Activated CD4-positive, alpha-beta T cell treated with anti-CD3 and anti-CD28 coated beads, Interleukin-2, amount 10 ng/mL, durations not matched to agents 7 days and 5 days (primary cell): ENCODE measurements at places on chromosomes 6 and 20.

DNA sequence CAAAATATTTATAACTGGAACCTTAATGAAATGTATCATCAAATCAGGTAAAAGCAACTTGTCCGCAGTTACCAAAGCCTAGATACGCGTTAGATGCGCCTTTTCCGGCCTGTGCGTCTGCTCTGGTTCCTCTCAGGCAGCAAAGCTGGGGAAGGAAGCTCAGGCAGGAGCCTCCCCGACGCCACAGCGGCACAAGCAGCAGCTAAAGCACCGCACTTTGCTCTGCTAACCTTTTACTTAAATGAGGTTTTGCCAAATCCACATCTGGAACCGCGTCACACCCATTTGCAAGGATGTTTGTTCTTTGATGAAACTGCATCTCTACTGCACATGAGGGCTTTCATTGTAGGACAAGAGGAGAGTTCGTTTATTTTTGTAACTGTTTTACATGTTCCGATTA lies 36.8 kb downstream of the THBS2 start:
- peaks cover 4% of the 10 kb centered on the region for H3K36me3 ChIP-seq
- H3K27ac ChIP-seq, result no peak overlapping the region
- H3K4me1 ChIP-seq, result peaks cover 7% of the 10 kb centered on the region
- H3K4me3 ChIP-seq, result no peak overlapping the region

GRCh38 chr6:169046483-169047192 lies 207.0 kb downstream of the THBS2 start:
- H3K36me3 ChIP-seq, result no peaks in the 10 kb centered on the region
- H3K27ac ChIP-seq, result no peak overlapping the region
- H3K27me3 ChIP-seq, result peaks cover 7% of the 10 kb centered on the region
- no peak overlapping the region for H3K4me3 ChIP-seq
- H3K4me1 ChIP-seq, result no peaks in the 10 kb centered on the region

DNA sequence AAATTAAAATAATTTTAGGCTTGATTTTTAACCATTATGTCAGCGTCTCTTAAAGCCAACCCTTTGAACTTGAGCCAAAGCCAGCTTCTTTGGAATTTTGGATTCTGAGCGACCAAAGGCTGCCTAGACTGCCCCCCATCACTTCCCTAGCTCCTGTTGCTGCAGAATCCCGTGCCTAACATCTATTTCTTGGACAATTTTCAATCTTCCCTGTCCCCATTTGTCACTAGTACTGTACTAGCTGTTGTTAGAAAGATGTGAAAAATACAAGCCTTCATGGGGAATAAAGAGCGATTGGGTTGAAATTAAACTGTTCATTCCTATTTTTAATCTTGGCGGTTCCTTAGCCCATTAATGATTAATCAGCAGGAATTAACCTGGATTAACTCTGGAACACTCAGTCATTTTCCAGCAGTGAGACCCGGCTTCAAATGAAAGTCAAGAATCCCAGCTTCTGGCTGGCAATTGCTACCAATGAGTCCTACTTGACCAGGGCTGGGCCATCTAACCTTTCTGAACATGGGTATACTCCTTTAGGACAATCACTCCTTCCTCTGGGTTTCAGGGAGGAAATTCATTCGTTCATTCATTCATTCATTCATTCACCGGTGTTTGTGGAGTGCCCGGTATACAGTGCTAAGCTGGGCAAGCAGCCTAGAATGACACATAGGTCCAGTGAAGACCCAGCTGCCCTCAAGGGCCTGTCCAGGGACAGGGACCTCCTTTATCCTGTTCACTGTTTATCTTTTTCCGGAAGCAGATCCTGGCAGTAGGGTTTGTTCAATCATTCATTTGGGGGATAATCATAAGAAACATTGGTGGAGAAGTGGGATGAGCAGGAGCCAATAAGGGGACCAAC lies 1.4 kb upstream of the RRBP1 start:
- no peak overlapping the region for H3K27ac ChIP-seq
- peaks cover 10% of the 10 kb centered on the region for H3K36me3 ChIP-seq
- peak overlapping the region; percentile 54 for H3K4me3 ChIP-seq
- peaks cover 25% of the 10 kb centered on the region for H3K4me1 ChIP-seq

GRCh38 chr6:65285275-65285674 lies 421.8 kb downstream of the EYS start:
- H3K27me3 ChIP-seq, result no peaks in the 10 kb centered on the region
- no peak overlapping the region for H3K4me3 ChIP-seq

GRCh38 chr6:53615633-53616449 lies 49.7 kb downstream of the KLHL31 start:
- H3K4me1 ChIP-seq, result no peaks in the 10 kb centered on the region
- no peak overlapping the region for H3K4me3 ChIP-seq

GRCh38 chr6:141653590-141653989 lies 479.1 kb upstream of the GJE1 start:
- H3K4me1 ChIP-seq, result no peaks in the 10 kb centered on the region
- no peak overlapping the region for H3K4me3 ChIP-seq
- H3K27ac ChIP-seq, result no peak overlapping the region
- H3K27me3 ChIP-seq, result no peaks in the 10 kb centered on the region
- no peaks in the 10 kb centered on the region for H3K36me3 ChIP-seq

DNA sequence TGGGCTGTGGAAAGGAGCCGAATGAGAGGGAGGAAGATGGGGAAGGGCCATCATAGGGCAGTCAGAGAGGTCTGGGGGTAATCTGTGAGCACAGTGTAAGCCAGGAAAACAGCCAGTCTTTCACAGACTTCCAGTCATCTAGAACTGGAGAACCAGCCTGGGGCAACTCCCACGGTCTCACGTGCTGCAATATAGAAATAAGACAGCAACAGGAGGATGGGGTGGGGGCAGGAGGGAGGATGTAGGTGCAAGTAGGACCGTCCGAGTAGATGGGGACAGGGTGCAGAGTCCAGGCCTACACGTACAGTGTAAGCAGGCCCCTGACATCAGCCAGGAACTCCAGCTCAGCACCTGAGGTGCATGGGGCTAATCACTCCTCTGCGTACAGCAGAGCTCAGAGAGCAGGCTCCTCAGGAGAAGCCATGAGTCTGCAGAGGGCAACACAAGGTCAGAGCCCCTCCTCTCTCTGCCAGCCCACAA lies 58.2 kb upstream of the TNFAIP3 start:
- H3K4me3 ChIP-seq, result no peak overlapping the region
- H3K27ac ChIP-seq, result no peak overlapping the region
- H3K27me3 ChIP-seq, result no peaks in the 10 kb centered on the region
- H3K36me3 ChIP-seq, result peaks cover 7% of the 10 kb centered on the region

- H3K36me3 ChIP-seq, result no peaks in the 10 kb centered on the region
- no peak for DNase-seq
- no peak overlapping the region for H3K4me3 ChIP-seq
- no peak overlapping the region for H3K27ac ChIP-seq
Measured at GRCh38 chr6:115901896-115902295, 158.8 kb downstream of the FRK start.

DNA sequence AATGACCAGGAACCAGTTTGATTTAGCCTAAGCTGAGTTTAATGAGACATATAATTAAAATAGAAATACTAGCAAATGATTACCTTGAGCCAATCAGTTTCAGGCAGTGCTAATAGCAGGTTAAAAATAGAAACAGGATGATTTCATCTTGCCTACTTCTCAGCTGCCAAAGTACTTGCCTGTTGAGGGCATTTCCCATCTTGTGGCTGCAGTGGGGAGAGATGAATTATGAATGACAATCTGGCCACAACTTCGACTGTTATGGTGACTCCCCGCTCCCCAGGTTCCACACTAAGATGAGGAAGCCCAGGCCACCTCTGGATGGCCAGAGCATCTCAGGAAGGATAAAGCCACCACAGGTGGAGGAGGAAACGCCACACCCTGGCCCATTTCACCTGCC lies 31.3 kb downstream of the MBOAT1 start:
- no peak for DNase-seq
- H3K4me3 ChIP-seq, result no peak overlapping the region
- H3K27ac ChIP-seq, result no peak overlapping the region
- peaks cover 44% of the 10 kb centered on the region for H3K36me3 ChIP-seq
- peaks cover 6% of the 10 kb centered on the region for H3K4me1 ChIP-seq

- no peaks in the 10 kb centered on the region for H3K27me3 ChIP-seq
- no peak overlapping the region for H3K27ac ChIP-seq
- no peaks in the 10 kb centered on the region for H3K36me3 ChIP-seq
- peaks cover 68% of the 10 kb centered on the region for H3K4me1 ChIP-seq
- DNase-seq, result no peak
- H3K4me3 ChIP-seq, result no peak overlapping the region
Measured at GRCh38 chr6:157224951-157225574, 98.3 kb downstream of the TMEM242 start.

GRCh38 chr6:127276331-127276730 lies 9.7 kb downstream of the RNF146 start:
- peaks cover under 1% of the 10 kb centered on the region for H3K36me3 ChIP-seq
- DNase-seq, result no peak
- no peaks in the 10 kb centered on the region for H3K27me3 ChIP-seq
- no peak overlapping the region for H3K4me3 ChIP-seq
- peaks cover 5% of the 10 kb centered on the region for H3K4me1 ChIP-seq

- no peak for DNase-seq
- no peak overlapping the region for H3K4me3 ChIP-seq
- peak overlapping the region; percentile 70 for H3K27ac ChIP-seq
- no peaks in the 10 kb centered on the region for H3K27me3 ChIP-seq
- peaks cover 2% of the 10 kb centered on the region for H3K36me3 ChIP-seq
Measured at GRCh38 chr6:121771937-121772720, 336.7 kb downstream of the GJA1 start.

DNA sequence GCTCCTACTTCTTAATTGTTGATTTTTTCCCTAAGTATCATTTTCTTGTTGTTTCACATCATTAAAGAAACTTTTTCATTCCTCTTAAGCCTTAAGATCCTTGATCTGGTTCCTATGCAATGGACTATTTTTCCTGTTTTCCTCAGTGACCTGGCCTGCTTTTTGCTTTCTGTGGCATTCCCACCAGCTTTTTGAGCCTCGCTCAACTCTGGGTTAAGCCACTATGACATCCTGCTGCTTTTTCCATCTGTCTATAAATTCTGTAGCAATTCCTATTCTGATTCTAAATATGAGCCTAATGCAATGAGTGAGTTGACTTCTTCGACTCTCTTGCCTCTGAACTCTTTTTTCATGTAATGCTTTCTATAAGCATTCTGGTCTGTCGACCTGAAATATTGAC lies 160.3 kb downstream of the GRM1 start:
- no peak overlapping the region for H3K27ac ChIP-seq
- no peak for DNase-seq
- no peaks in the 10 kb centered on the region for H3K36me3 ChIP-seq
- H3K27me3 ChIP-seq, result no peaks in the 10 kb centered on the region
- H3K4me3 ChIP-seq, result no peak overlapping the region

DNA sequence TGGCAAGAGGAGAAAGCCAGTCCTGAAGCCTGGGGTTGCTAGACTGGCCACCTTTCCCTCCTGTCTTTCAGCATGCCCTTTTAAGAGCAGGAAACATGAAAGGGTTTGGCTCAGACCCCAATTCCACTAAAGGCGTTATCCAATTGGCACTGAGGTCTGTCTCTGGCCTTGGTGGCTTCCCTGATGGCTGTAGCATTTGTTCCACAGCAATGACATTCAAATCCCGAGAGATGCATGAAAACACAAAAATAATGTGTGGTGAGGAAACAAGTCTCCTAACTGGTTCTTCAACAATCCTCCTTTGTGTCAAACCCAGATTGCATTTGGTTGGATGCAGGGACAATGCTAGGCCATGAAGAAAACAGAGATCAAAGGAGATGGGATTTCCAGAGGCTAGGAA lies 56.5 kb upstream of the ADTRP start:
- no peak for DNase-seq
- no peak overlapping the region for H3K4me3 ChIP-seq
- no peaks in the 10 kb centered on the region for H3K27me3 ChIP-seq
- H3K27ac ChIP-seq, result no peak overlapping the region
- no peaks in the 10 kb centered on the region for H3K4me1 ChIP-seq
- H3K36me3 ChIP-seq, result peaks cover 1% of the 10 kb centered on the region

- H3K27me3 ChIP-seq, result no peaks in the 10 kb centered on the region
- H3K4me3 ChIP-seq, result no peak overlapping the region
- peak; percentile 64 for DNase-seq
- H3K27ac ChIP-seq, result no peak overlapping the region
- H3K36me3 ChIP-seq, result no peaks in the 10 kb centered on the region
- H3K4me1 ChIP-seq, result no peaks in the 10 kb centered on the region
Measured at GRCh38 chr20:36384022-36384619, 78.0 kb downstream of the DLGAP4 start.

- peaks cover 15% of the 10 kb centered on the region for H3K27me3 ChIP-seq
- H3K4me1 ChIP-seq, result peaks cover 2% of the 10 kb centered on the region
- no peak for DNase-seq
- no peak overlapping the region for H3K4me3 ChIP-seq
Measured at GRCh38 chr6:148677594-148678476, 69.0 kb upstream of the UST start.

DNA sequence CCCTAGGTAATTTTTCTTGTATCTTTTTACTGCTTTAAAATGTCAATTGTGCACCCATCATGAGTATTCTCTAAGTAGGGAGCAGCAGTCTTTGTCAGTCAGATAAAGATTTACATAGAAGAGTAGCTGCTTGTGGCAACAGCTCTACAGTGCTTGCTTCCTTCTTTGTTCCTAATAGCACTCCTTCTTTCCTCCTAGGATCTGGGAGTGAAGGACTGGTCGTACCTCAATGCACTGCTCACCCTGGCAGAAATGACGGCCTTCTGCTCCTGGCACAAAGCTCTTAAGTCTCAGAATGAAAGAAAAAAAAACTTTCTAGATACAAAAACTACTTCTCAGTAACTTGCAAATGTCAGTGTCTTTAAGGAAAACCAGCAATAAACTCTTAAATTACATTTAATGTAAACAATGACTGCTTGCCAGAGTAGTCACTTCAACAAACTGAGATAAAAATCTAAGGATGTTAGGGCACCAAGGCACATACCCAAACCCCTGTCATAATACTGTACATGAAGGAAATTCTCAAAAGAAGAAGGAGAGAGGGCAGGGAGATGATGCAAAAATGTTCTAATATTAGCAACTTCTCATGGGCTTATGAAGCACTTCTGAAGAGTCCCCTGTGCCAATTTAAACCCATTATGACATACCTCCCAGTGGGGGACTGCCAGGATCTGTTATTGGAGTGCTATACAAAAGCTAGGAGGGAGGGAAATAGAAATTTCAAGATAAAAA lies 34.0 kb downstream of the NCOA6 start:
- DNase-seq, result no peak
- no peak overlapping the region for H3K4me3 ChIP-seq
- H3K36me3 ChIP-seq, result peaks cover 7% of the 10 kb centered on the region
- H3K27ac ChIP-seq, result no peak overlapping the region
- no peaks in the 10 kb centered on the region for H3K27me3 ChIP-seq
- H3K4me1 ChIP-seq, result no peaks in the 10 kb centered on the region

DNA sequence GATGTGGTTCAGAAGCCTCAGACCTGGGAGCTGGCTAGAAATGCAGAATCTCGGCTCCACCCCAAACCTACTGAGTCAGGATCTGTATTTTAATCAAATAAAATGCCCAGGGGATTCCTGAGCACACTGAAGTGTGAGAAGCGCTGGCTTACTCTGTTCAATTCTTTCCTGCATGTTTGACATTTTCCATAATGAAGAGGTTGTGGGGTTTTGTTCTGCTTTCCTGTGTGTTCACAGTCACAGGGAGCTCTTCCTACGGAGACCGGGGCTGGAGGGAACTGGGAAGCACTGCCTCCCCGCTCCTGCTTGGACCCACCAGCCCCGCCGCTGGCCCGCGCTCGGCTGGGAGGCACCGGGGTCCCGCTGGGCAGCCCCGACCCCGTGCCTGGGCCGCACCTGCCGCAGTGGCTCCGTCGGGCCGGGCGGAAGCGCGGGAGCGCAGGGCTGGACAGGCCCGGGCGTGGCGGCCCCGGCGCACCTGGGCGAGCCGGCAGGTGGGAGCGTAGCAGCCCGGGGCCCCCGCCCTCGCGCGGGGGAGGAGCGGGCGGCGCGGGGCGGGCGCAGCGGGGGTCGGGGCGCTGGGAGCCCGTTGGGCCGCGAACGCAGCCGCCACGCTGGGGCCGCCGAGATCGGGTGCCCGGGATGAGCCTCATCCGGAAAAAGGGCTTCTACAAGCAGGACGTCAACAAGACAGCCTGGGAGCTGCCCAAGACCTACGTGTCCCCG lies at the start of gene MAPK13:
Gene MAPK13, plus strand, starts transcription at position 573 of the 726 bp plus-strand sequence. Its CDS starts 70 bp downstream, at position 643.
- no peaks in the 10 kb centered on the region for H3K27me3 ChIP-seq
- peak within 1 kb of the TSS; percentile 79 for H3K4me3 ChIP-seq
- peaks cover 14% of the 10 kb centered on the region for H3K36me3 ChIP-seq
- peaks cover 69% of the 10 kb centered on the region for H3K4me1 ChIP-seq
- DNase-seq, result peak; percentile 36
